ENCODE measurements at places on chromosomes 11 and 22.
A peak's percentile ranks its signal among the peaks of the same experiment; 100 is the strongest.

GRCh38 chr11:31809857-31810778 lies 1.0 kb downstream of the PAX6 start:
- no peak for DNase-seq

GRCh38 chr22:24102366-24103200 lies 78.7 kb upstream of the SUSD2 start:
- DNase-seq = no peak

GRCh38 chr11:110830747-110831146 lies 118.5 kb upstream of the ARHGAP20 start:
- no peak for DNase-seq

GRCh38 chr22:42651134-42651533 lies 1.9 kb upstream of the CYB5R3 start:
- no peak for DNase-seq

- no peak for DNase-seq
Measured at GRCh38 chr22:24579258-24579601, 13.6 kb downstream of the LRRC75B start.

GRCh38 chr11:66309475-66309874 lies 7.4 kb downstream of the CD248 start:
- DNase-seq = no peak

- DNase-seq = no peak
Measured at GRCh38 chr11:111336582-111337256, 38.4 kb downstream of the POU2AF3 start.

DNA sequence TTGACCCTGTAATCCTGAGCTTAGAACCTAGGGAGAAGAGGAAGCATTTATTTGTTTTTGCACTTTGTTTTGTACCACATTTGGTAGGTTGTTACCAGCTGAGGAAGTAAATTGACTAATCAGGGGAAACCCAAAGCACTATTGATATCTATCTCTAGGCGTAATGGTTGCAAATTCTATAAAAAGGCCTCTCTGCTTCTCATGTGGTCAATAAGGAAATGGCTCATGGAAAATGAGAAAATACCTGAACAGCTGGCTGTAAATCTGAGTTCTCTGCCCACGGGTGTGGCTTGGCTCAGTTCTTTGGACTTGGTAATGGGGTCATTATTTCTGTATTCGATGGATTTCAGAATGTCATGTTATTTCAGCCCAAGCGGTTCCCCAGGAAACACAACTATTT lies 42.4 kb downstream of the BARX2 start:
- DNase-seq = no peak

GRCh38 chr22:21946262-21946925 lies 6.3 kb downstream of the PPM1F start:
- no peak for DNase-seq

DNA sequence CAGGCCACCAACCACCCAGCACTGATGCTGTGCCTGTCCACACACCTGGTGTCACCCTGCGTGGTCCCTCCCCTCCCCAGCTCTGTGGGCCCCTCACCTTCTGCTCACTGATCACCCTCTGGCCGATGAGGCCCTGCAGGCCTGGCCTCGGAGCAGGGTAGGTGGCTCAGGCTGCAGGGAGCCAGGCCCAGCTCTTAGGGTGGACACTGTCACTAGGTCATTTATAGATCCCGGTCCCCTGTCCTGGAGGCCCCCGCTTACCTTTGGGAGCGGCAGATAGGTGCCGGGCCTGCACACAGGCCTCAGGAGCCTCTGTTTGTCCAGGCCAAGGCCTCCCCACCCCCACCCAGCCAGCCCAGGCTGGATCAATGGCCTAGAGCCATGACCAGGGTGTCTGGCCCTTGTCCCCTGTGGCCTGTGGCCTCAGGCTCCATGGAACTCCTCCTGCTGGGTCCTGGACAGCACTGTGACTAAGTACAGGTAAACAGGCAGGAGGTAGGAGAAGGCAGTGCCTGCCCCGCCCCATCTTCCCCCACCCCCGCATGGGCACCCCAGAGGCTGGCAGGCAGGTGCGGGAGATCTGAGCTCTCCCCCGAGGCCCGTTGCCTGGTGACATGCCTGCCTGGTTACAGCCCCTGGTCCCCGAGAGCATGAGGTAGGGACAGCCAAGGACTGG lies at the start of gene TMPRSS6:
TMPRSS6 (minus strand) TSS at position 472 of the 676 bp plus-strand sequence. CDS start 6,296 bp downstream, outside the sequence.
- DNase-seq = no peak

DNA sequence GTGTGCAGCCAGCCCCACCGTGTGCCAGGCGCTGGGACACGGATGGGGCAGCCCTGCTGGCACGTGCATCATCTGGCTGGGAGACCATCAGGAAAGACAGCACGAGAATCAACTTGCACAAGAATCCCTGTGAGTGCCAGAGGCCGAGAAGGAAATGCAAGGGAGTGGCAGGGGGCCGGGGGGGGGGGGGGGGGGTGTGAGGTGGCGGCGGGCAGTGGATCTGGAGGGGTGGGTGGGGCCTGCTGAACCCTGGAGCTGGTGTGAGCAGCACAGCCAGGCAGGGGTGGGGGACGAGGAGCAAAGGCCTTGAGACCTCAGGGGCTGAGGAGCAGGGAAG lies 14.0 kb upstream of the FLRT1 start:
- no peak for DNase-seq

DNA sequence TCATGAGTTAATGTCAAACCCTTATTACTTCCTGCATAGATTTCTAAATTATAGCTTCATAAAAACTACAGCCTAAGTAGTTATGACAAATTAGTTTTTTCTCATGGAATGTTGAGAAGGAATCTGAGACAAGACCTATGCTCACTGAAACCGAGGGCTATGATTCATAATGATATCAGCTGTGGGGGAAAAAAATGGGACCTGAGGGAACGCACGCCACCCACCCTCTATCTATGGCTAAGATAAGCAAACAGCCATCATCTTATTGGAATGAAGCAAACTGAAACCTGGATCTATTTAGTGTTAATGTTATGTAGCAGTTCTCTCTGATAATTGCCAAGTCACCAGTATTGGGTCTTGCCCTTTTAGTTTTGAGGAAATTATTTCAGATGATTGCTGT lies 906.9 kb upstream of the RAG2 start:
- DNase-seq = no peak

- DNase-seq = no peak
Measured at GRCh38 chr22:30195245-30196140, 51.1 kb downstream of the LIF start.

DNA sequence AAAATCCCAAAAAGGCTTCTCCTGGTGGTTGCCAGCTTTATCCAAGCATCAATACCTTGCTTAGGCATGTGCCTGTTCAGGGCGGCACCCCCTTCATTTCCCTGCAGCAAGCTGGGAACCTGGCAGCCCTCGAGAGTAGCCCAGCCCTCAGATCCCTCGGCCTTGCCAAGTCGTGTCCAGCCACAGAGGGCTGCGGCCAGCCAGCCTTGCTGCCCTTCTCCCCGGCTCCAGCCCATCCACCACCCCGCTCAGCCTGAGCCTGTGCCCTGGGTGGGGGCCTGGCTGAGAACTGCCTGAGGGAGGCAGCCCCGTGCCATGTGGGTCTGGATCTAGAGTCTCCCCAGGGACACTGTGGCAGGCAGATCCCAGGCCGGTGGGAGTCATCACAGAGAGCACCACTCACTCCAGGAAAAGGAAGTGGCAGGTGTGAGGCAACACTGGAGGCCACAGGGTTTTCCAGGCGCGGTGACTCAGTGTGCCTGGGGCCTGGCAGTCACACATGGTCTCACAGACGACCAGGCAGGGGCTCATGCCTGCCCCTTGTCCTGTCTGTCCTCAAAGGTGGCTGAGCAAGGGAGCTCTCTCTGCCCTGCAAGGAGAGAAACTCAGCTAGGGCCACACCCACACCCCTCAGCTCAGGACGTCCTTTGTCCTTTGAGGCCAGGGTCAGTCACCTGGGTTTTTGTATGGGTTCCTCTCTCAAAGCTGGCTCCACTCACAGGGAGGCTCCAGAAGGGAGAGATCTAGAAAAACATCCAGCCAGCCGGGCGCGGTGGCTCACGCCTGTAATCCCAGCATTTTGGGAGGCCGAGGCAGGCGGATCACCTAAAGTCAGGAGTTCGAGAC lies 12.2 kb upstream of the CDC42BPG start:
- DNase-seq = no peak

GRCh38 chr11:20110908-20111669 lies 49.2 kb downstream of the DBX1 start:
- peak; percentile 47 for DNase-seq

DNA sequence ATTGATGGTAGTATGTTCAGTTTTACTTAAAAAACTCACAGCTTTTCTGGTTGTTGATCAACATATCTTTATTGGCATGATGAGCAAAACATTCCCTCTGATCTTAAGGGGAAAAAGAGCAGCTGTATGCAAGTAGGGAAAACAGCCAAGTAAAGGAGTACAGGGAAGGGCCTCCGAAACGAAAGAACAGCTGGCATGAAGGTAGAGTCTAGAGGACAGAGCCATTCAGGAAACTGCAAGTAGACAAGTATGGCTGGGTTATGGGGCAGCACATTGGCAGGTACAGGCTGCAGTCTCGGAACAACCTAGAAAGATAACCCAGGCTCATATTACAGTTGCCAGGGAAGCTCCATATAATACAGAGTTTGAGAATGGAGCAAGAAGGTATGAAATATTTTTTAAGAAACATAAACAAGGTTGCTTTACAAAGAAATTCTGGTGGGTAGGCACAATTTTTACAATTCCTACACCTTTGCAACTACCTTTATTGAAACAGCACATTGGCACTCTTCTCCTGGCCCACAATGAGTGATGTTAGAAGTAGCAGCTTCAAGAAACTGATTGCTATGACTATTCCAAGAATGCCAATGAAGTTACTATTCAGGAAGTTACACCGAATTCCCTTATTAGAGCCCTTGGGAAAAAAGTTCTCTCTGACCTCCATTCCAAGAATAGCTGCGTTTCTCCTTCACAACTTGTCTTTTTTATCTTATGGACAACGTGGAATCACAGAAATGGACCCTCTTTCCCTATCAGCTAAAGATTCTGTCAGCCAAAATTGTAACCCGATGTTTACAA lies 45.2 kb downstream of the LGR4 start:
- DNase-seq = no peak

DNA sequence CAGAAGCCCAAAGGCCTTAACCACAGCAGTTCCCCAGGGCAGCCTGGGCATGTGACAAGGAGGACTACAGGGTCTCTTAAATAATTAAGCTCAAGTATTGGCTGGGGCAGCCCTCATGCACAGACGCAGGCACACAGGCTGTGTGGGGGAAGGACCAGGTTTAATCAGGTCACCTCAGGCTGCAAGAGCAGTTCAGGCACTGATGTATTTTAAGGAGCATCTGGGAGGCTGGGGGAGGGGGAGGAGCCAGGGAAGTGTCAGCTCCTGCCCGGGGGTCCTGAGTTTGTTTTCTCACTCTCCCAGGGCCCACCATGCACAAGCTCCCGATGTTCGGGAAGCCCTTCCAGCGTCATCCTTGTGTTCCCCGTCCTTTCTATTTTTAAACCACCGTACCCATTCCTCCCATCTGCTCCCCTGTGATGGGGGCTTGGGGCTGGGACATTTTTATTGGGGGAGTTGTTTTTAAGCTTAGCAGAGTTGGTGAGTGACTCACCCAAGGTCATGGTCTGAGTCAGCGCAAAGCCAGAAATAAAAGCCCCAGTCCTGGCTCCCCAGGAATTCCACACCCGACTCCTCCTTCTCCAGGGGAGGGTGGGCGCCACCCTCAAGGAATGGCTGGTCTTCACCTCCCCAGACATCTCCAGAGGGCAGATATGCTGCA lies 2.4 kb downstream of the CSDC2 start:
- DNase-seq = no peak

- no peak for DNase-seq
Measured at GRCh38 chr11:43697679-43698078, 17.1 kb downstream of the HSD17B12 start.

- no peak for DNase-seq
Measured at GRCh38 chr11:133164986-133165385, 367.3 kb downstream of the OPCML start.

DNA sequence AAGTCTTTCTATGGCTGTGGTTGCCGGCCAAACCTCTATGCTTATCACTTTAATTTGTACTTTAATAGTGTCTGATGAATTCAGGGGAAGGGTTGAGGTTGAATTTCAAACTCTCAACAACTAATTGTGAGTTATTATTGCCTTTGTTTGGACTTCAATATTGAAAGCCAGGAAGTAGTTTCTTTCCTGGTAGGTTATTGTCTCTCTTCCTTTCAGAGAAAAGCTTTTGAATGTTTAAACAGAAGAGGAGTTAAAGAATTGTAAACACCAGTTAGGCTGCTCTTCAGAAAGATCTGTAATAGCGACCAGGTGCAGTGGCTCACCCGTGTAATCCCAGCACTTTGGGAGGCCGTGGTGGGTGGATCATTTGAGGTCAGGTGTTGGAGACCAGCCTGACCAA lies 22.2 kb downstream of the NNMT start:
- DNase-seq = no peak

DNA sequence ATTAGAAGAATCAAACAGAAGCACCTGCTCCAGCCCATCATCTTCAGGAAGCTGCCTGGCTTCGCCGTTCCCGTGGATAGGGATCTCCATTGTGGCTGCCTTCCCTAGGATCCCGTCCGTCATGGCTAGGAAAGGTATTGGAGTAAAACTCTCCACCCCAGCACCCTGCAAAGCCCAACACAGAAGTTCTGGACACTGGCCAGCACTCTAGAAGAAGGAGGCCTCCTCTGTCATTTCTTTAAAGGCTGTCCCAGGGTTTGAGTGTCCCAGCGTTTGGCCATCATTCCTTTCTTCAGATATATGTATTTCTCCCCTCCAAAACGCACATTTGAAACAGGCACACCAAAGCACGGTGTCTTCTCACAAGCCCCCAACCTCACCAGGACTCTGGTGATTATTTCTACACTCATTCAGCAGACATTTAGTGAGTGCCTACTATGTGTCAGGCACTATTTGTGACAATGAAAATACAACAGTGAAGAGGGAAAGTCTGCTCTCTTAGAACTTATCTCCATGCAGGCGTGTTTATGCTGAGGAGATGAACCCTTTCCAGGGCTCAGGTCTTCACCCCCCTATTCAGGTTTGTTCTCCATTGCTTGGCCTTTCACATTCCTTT lies 724 bp downstream of the ARFIP2 start:
- DNase-seq = no peak

- DNase-seq = no peak
Measured at GRCh38 chr11:35740061-35740799, 77.7 kb downstream of the TRIM44 start.

DNA sequence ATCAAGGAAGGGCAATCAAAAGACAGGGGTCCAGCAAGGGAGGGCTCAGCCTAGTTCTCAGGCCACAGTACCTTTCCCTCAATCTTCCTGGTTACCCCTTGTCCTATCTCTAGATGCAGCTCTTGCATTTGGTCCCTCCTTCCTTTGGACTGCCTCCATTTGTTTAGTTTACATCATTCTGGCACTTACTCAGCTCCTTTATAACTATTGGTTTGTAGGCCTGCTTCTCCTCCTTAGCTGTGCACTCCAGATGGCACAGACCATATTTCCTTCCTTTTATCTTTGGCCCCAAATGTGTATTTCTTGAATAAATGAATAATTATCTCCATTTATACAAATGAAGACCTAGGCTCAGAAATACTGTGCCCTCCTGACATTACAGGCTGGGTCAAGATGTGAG lies 92.3 kb upstream of the AMOTL1 start:
- DNase-seq = no peak

GRCh38 chr22:21797444-21798221 lies 62.0 kb upstream of the YPEL1 start:
- no peak for DNase-seq
